ENCODE measurements at places on chromosomes 5 and 9.
A peak's percentile ranks its signal among the peaks of the same experiment; 100 is the strongest.

DNA sequence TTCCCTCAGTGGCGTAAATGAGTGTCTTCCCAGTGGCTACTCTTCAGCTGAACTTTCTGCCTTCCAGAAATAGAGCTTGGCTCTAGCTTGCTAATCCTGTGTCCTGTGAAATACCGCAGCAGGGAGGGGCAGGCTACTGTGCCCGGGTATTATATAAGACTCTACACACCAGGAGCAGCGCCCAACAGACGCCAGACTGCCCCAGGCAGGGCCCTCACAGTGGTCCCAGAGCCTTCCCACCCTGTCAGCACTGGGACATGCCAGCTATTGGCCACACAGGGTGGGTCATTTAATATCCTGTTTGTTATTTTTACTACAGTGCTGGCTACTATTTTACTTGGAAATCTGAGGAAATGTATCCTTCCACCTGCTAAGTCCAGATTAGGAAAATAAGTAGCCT lies 121.0 kb downstream of the FEM1C start:
- no peak for DNase-seq

GRCh38 chr5:157362982-157363381 lies 97.0 kb upstream of the NIPAL4 start:
- DNase-seq = no peak

DNA sequence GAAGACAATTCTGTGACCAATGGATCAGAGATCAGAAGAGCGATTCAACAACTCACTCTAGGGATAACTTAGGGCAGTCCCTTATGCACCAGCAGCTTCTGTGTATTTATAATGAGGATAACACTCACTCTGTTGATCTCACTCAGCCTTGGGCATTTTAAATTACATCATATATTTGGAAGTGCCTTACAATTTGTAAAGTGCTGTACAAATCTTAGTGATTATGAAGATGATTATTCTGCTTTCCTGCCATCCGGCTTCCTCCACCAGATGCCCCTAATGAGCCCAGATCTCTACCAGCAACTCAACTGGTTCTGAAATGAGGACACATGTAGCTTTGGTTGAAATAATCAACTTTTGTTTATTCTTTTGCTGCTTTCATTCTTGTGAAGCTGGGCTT lies 105.3 kb downstream of the PCSK1 start:
- peak; percentile 34 for DNase-seq

- DNase-seq = no peak
Observed at GRCh38 chr9:133750982-133751649, 13.0 kb upstream of the SARDH start.

- no peak for DNase-seq
Observed at GRCh38 chr5:148312153-148312552, at the start of gene SPINK7. SPINK7 (plus strand) TSS chr5:148312423; CDS start chr5:148312484, 61 bp downstream.

- no peak for DNase-seq
Observed at GRCh38 chr9:126754436-126755316, 50.2 kb upstream of the ZBTB43 start.

DNA sequence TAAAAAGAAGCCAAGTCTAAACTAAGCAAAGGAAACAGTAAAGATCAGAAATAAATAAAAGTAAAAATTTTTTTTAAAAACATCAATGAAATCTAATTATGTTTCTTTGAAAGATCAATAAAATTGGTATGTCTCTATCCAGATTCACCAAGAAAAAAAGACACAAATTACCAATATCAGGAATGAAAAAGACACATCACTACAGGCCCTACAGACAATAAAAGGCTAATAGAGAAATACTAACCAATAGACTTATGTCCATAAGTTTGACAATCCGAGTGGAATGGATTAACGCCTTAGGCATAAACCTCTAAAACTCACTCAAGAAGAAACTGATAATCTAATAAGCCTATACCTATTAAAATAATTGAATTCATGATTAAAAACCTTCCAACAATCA lies 12.4 kb downstream of the BRD3OS start:
- no peak for DNase-seq

GRCh38 chr5:120677481-120677880 lies 213.4 kb downstream of the PRR16 start:
- DNase-seq = peak; percentile 21

GRCh38 chr5:119439140-119439631 lies 13.1 kb upstream of the HSD17B4 start:
- no peak for DNase-seq

GRCh38 chr5:145944328-145944727 lies 8.0 kb downstream of the SH3RF2 start:
- no peak for DNase-seq

GRCh38 chr9:134286471-134287245 lies 39.6 kb upstream of the RXRA start:
- no peak for DNase-seq

DNA sequence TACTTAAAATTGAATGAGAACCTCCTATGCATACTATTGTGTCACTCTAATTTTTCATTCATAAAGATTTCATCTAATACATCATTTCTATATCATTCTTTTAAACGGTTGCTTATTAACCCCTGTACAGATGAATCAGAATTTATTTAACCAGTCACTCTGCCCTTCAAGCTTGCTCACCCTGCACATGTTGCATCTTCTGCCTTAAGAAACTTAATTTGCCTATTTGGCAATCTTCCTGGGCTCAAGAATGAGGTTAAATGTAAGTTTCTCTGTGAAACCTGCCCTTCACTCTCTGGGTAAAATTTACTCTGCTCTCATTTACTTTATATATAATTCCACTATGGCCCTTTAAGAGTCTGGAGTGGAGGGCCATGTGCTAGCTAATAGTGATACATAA lies 434.7 kb upstream of the ZNF608 start:
- no peak for DNase-seq

DNA sequence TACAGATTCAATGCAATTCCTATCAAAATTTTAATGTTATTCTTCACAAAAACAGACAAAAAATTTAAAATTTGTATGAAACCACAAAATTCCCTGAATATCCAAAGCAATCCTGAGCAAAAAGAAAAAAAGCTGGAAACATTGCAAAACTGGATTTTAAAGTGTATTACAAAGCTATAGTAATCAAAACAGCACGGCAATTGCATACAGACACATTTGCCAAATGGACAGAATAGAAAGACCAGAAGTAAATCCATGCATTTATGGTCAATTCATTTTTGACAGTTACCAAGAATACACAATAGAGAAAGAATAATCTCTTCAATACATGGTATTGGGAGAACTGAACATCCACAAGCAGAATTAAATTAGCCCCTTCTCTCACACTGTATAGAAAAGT lies 110.5 kb downstream of the TMEM232 start:
- DNase-seq = no peak

DNA sequence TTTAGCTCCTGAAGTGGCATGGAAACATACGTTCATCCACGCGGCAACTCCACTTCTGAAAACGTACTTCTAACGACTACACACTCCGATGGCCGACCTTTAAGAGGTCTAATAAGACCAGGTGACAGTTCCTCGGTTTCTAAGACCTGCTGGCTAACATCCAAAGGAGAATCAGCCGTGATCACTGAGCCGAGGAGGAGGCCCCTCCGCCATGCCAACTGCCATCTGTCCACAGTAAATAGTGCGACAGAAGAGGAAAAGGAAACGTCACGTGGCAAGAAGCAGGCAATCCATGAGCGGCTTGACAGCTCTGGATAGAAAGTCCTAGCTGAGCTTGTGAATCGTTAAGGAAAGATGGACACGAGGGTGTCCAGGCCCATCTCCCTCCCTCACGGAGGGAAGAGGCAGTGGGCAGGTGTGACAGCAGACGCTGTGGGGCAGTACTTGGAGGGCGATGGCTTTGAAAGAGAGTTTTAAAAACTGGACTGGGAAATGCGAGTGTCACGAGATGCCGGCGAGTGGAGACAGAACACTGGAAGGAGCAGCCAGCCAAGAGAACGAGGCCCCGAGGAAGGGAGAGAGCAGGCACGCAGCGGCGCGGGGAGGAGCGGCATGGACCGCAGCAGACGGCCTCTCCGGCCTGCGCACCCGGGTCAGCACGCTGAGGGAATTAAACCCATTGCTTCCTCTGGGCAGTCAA lies 66.7 kb upstream of the TBC1D9B start:
- no peak for DNase-seq

GRCh38 chr5:163534492-163535094 lies 29.2 kb downstream of the MAT2B start:
- DNase-seq = no peak

GRCh38 chr9:114549697-114550330 lies 37.8 kb upstream of the ATP6V1G1 start:
- DNase-seq = no peak

DNA sequence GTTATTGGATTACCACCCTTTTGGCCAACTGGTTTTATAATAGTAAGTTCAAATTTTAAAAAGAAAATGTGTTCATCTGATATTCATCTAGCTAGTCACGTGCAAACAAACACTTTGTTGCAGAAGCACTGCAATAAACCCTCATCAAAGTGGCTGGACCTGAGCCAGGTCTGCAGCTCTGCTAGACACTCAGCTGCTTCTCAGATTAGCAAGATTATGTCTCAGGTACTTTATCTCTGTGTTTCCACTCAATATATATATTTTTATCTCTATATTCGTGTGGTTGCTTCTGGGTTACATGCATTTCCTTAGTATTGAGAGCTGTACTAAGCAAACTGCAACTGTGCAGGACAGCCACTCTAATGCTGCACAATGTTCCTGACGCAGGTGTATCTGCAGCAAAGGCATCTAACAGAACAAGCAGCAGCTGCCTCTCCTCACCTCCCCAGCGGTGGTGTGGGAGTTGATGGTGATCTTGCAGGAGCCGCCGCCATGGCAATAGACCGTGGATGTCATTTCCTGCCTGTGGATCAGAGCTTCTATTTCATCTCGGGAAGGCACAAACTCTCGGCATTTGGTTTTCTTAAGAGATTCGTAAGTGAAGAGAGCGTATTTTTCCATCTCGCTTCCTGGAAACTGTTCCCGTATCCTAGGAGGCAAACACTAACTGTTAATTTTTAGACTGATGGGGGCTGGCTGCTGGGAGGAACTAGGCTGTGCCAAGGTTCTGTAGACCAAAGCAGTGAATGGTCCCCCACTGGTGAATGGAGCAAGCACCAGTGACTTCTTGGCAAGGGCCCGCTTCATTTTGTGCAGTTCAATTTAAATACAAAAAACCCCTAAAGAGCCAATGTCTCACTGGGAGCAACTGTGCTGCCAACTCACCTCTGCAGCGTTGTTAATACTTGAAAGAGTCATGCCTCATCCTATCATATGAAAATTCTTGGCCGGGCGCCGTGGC lies 56.7 kb upstream of the RETREG1 start:
- DNase-seq = no peak

DNA sequence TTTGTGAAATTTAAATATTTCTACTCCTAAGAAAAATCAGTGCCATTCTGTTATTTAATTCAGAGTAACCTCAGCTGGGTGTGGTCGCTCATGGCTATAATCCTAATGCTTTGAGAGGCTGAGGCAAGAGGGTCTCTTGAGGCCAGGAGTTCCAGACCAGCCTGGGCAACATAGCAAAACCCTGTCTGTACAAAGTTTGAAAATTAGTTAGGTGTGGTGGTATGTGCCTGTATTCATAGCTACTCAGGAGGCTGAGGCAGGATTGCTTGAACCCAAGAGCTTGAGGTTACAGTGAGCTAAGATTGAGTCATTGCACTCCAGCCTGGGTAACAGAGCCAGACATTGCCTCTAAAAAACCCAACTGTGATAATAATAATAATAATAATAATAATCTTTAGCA lies 44.8 kb upstream of the CNTLN start:
- DNase-seq = no peak

- no peak for DNase-seq
Observed at GRCh38 chr5:118017536-118017935, 970.8 kb downstream of the DTWD2 start.

DNA sequence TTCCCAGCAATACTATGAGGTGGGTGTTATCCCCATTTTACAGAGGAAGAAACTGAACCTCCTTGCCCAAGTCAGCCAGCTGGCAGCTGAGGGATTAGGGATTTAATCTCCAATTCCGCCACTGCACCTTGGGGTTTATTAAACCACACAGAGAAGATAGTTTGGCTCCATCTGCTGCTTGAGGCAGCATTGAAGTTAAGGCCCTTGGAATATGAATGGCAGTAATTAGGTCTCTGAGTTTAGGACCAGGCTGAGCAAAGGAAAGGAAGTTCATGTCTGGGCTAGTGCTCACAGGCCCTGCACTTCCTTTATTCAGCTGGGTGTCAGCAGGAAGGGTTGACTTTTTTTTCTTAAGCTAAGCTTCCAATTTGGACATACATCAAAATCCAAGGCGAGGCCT lies 86.9 kb upstream of the GDNF start:
- peak; percentile 7 for DNase-seq

DNA sequence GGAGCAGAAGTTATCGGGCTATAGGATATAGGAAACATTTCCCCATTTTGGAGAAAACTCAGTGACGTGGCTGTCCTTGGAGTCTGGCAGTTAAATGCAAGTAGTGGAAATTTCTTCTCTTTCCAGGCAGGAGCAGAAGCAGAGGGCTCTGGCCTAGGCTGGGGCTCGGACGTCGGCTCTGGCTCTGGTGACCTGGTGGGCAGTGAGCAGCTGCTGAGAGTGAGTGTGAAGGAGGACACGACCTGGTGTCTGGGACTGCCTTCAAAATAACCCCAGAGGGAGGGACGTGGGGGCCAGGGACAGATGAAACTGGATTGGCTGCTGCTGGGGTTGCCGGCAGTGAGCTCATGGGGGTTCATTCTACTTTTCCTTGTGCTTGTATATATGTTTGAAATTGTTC lies 79.5 kb downstream of the COL15A1 start:
- DNase-seq = no peak

- no peak for DNase-seq
Observed at GRCh38 chr5:99037668-99038067, 108.9 kb upstream of the CHD1 start.

DNA sequence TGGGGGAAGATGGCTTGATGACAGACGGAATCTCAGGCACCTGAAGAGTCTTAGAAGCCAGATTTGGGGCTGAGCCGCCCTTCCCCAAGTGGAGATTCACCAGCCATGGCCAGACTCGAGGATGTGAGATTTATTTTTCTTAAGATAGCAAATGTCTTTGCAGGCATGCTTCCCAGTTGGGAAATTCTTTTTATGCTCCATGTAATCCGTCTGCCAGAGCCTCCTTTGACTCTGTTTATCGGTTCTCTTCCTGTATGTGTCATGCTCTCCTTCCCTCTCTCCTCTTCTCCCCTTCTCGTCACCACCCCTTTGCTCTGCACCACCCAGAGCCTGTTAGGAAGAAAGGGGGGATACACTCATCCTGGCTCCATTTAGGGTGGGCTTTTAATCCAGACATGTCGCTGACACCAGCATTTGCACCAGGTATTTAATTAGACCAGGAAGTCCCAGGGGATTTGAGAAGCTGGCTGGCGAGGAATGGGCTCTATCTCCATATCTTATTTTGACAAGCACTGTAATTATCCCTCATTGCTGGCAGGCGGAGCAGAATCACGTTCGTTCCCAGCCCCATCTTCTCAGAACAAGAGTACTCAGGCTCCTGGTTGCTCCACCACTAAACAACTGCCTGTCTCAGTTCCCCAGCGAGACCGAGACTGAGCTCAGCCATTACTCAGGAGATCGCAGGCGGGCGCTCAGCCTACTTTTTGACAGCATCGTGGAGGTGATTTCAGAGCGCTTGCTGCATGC lies 50.9 kb downstream of the KCNIP1 start:
- DNase-seq = no peak

DNA sequence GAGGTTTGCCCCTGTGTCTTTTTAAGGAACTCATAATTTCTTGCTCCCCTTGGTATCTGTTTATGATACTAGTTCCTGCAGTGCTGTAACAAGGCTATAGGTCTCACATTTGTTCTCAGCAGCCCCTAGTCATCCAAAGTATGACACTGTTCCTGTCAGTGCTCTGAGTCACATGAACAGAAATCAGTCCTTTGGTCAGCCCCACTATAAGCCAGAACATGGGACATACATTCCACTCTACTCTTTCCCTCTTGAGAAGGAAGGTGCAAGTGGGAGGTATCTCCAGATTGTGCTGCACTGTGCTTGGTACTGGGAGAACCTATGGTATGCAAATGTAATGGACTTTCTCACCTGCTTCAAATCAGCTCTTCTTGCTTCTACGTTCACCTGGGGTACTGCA lies 87.0 kb downstream of the IARS1 start:
- DNase-seq = no peak

Measured in adipocyte (in vitro differentiated cells).